ENCODE measurements at places on chromosomes 6 and 20. TPM values are rescaled to one million over a fixed set of nuclear protein-coding genes. Genes with fewer than 3 reads are reported as not detected.

DNA sequence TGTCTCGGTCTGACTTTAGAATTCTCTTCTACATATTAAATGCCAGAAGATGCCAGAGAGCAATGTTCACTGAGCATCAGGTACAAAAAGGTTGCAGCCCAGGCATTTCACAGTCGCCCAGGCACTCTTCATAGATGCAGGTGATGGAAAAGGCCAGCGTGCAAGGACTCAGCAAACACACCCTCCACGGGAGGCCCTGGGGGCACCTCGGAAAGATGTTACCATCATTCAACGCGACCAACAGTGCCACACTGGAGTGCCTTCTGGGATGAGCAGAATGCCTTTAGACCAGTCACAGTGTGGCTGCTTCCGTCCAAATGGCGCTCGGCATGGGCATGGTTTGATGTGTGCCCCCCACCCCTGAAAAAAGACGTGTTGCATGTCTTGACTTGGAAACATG lies 4.5 kb upstream of the RAMACL start:
- DNase-seq, result no peak

GRCh38 chr6:72524011-72524645 lies 97.7 kb upstream of the KCNQ5 start:
- DNase-seq, result no peak

DNA sequence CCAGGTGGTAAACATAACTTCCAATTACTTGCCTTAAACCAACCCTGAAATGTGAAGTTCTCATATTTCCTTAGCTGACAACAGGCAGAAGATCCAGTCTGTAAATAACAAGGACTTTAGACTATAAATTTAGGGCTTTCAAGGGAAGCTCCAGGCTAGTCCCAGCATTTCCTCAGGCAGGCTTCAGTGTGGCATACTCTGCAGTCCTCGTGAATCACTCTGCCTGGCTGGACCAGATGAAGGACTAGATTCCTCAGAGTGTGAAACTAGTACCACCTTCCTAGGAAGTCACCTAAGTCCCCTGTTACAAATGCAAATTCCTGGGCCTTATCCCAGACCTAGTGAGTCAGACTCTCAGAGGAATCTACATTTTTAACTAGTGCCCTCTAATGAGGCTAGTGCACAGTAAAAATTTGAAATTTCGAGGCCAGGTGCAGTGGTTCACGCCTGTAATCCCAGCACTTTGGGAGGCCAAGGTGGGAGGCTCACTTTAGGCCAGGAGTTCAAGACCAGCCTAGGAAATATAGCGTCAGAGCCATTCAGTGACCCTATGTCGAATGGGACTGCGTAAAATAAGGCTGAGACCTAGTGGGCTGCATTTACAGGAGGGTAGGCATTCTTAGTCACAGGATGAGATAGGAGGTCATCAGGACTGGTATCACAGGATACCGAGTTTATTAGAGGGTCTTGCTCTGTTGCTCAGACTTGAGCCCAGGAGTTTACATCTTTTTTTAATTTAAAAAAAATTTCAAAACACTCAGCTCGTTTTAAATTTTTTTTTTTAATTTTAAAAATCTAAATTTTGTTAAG lies 279.6 kb upstream of the JARID2 start:
- DNase-seq, result no peak

GRCh38 chr20:44072384-44072783 lies 114.6 kb downstream of the JPH2 start:
- DNase-seq, result no peak

- no peak for DNase-seq
Measured at GRCh38 chr20:10286356-10286755, 67.7 kb downstream of the SNAP25 start.

DNA sequence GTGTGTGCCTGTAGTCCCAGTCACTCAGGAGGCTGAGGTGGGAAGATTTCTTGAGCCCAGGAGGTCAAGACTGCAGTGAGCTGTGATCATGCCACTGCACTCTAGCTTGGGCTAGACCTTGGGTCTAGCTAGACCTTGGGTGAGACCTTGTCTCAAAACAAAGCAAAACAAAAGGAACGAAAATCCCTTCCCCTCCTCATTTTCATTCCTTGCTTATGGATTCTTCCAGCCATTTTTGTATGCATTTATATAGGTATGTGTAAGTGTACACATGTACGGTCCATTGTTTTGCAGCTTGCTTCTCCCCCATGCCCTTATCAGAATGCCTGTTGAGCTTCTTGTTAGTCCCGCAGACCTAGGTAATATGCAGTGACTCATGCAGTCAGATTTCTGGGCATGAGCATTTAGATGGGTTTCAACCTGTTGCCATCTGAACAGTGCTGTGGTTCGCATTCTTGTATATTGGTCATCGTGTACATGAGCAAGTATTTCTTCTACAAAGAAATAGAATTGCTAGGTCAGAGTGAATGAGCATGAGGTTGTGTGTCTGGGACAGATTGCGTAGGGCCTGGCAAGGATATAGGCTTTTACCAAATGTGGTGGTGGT lies 73.2 kb downstream of the ATRN start:
- DNase-seq, result no peak

DNA sequence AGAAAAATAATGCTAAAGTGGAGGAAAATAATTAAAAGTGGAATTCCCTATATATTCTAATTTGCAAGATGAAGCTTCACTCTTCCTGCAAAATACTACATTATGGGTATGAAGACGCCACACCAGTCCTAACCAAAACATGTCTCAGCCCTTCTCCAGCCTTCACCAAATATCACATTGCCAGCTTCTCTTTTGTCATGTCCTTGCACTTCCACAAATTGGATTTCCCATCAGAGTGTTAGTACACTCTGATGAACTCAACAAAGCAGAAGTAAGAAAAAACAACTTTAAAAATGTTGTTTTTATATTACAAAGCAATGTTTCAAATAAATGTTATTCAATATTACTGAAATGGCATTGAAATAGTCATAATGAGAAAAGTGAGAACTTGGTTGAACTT lies 62.4 kb upstream of the RNF146 start:
- no peak for DNase-seq

- DNase-seq, result no peak
Measured at GRCh38 chr20:20051767-20052073, 546 bp downstream of the CRNKL1 start.

DNA sequence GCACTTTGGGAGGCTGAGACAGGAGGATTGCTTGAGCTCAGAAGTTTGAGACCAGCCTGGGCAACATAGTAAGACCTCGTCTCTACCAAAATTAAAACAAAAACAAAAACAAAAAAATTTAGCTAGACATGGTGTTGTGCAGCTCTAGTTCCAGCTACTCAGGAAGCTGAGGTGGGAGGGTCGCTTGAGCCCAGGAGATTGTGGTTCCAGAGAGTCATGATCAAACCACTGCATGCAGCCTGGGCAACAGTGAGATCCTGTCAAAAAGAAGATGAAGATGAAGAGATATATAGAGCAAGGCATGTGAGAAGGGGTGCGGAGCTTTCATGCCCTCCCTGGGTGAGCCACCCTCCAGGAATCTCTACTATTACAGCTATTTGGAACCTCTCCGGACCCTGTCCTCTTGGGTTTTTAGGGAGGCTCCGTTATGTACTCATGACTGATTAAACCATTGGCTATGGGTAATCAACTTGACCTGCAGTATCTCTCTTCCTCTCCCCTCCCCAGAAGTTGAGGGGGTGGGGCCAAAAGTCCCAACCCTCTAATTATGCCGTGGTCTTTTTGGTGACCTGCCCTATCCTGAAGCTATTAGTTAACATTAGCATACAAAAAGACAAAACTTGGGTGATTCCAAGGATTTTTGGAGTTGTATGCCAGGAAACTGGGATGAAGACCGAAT lies 9.0 kb downstream of the POLH start:
- no peak for DNase-seq

DNA sequence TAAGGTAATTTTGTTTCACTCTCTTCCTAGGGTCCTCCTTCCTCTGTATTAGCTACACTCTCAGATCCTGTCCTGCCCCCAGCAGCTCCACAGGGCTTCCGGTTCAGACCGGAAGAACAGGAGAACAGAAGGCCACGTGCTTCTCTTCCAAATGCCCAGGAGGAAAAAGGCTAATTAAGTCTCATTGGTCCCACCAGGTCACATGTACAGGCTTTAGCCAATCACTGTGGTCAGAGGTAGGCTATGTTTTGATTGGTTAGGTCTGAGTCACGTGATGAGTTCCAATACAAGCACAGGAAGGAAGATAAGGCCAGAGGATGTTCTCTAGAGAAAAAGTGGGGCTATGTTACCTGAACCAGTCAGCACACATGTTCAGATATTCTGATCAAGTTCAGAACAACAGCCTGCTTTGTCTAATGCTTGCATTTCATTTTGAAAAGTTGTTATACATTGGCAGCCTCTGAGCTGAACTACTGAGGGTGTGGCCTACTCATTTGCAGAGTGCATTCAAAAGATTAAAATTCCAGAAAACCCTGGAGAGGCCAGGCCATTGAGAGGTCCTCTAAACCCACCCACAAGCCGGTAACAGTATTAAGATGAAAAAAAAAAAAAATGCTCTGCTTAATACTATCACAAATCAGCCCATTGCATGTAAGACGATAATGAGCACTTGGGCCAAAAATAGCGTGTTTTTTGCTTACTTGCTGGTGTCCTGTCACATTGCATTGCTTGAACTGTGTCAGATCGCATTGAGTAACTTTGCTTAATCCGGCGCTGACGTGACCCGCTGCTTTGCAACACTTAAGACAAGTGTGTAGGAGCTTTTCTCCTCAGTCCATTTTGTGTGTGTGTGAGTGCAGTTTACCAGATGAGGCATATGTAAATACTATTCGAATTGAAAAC lies 170.3 kb downstream of the TSHZ2 start:
- DNase-seq, result no peak

DNA sequence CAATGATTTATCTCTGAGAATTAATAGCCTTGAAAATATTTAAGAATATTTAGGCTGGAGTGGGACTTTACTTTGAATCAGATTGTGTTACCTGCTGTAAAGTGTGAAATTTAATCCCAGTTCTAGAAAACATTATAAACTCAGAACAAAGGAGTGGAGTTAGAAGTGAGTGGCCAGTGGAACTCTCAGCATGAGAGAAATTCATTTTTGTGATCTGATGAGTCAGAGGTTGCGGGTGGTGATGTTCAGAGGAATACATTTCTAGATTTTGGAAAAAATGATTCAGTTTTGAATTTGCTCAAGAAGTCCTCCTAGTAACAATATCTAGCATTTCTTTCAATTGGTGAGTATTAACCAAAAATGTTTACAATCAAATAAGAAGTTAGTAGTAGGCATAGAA lies 167.5 kb downstream of the ZFAND3 start:
- no peak for DNase-seq

DNA sequence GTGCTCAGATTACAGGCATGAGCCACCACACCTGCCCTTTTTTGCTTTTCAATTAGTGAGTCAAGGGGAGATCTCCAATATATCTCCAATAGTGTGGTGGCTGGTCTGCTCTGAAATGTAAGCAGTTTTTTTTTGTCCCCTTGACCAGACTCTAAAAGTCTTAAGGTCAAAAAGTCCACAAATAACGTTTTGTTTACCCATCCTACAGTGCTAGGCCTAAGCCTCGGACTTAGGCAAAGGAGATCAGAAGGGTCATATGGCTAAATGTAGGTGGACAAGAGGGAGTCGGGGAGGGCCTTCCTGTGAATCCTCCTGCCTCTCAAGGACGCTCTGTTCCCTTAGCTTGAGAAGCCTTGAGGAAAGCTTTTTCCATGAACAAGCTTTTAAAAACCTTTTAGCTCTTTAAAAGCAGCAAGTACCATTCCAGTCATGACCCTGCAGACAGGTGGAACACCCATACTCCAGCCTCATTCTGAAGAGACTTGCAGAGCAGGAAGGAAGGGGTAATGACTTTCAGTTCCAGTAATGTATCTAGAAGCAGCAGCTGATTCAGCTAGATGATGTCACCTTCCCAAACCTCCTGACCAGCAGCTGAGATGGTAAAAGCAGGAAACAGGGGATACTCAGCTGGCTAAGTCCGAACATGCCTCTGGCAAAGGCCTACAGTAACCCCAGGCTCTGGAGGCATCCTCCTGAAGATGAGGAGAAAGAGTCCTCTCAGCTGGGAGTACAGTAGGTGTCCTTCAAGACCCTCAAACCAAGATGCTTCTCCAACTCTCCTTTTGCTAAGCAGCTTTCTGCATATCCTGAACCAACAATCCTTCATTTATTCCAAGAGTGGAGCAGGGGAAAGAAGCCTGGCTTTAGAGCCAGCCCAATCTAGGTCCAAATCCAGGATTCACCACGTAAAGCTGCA lies 23.6 kb downstream of the BCL2L1 start:
- no peak for DNase-seq

- DNase-seq, result no peak
Measured at GRCh38 chr20:40612837-40613236, 76.2 kb downstream of the MAFB start.

DNA sequence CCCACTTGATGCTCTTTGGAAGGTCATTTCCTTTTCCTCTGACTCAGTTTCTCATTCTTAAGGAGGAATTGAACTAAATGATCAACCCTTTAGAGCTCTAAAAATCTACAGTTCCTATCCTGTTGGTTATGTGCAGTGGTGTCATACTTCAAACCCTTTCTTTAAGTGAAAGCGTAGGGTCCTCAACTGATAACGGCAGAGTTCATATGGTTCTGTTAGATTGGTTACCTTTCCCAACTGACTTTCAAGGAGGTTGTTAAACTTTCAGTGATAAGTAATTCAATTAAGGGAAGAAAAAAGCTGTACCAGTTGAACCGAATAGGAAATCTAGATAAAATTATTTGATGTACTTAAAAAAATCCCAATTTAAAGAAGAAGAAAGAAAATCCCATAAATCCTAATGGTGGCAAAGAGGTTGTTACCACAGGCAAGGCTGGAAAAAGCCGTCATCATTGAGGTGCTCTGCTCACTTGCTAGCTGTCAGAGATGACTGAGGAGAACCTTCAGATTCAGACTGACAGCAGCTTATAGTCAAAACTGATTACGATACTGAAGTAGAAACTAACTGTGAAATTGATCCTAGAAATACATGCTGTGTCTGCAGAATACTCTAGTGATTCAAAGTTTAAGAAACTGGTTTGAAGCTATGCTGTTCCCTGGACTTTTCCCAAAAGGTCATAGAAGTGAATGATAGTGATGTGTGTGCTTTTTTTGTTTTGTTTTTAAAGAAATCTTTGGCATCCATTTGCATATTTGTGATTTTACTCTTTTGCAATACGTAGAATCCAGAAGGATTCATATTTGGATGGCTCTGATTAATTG lies 16.2 kb downstream of the TMEM14A start:
- DNase-seq, result no peak

DNA sequence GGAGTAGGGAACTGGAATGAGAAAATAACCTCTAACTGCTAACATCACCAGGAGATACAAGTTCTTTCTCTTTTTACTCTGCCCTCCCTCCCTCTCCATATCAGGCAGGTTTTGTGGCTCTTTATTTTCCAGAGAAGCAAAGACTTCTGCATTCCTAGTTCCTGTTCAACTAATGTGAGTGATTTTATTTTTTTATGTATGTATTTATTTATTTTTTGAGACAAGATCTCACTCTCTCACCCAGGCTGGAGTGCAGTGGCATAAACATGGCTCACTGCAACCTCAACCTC lies 6.0 kb upstream of the IER3 start:
- DNase-seq, result no peak

- no peak for DNase-seq
Measured at GRCh38 chr20:21862259-21862946, 156.9 kb downstream of the PAX1 start.

The CD40 gene
- 8.0 TPM for total RNA-seq

The SALL4 gene
- 0.19 TPM for total RNA-seq
